ENCODE measurements at places on chromosomes 16 and 17.

DNA sequence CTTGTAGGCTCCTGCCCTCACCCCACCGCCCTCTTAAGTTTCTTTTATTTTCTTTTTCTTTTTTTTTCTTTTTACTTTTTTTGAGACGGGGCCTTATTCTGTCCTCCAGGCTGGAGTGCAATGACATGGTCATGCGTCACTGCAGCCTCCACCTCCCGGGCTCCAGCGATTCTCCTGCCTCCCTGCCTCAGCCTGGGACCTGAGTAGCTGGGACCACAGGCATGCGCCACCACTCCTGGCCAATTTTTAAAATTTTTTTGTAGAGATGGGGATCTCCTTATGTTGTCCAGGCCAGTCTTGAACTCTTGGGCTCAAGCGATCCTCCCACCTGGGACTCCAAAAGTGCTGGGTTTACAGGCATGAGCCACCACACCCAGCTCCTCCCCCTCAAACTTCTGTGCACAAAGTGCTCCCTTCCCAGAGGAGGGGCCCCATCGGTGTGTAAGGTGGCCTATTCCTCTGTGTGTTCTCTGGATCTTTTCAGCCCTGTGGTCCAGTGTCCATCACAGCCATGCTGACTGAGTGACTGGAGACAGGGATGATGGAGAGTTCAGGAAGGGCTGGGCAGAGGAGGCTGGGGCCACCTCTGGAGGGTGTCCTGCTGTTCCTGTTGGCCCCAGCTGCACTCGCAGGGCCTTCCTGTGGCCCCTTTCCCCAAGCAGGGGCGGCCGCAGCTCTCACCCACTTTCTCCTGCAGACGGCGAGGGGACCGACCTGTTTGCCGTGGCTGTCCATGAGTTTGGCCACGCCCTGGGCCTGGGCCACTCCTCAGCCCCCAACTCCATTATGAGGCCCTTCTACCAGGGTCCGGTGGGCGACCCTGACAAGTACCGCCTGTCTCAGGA, 8.9 kb upstream of the IL32 start:
- no peak for DNase-seq

DNA sequence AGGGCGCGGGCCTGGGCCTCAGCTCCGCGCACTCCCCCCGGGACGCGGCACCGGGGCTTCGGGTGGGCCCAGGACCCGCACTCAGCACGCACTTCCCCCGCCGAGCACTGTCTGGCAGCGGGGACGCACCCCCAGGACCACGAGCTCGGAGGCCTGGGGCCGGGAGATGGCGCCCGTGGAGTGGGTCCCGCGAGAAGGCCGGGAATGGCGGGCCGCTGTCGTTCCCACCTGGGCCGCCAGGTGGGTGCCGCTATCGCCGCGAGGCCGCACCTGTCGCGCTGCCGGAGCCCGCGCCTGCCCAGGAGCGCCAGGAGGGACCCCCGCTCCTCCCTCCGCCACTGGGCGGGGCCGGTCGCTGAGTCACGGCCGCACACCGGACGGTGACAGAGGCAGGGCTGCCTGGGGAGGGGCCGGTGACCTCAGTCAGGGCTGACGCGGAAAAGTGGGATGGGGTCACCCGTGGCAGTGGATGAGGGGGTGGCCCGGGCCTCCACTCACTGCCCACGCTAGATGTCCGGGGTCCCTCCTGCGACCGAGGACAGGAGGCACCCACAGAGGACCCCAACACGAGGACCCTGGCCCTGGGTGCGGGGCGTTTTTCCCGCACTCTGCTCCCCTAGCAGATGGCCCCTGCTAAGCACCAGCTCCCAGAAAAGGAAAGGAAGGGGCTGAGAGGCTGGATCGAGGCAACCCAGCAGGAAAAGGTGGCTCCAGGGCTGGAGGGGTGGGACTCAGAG, 6.9 kb upstream of the ACTG1 start:
- peak; percentile 57 for DNase-seq

DNA sequence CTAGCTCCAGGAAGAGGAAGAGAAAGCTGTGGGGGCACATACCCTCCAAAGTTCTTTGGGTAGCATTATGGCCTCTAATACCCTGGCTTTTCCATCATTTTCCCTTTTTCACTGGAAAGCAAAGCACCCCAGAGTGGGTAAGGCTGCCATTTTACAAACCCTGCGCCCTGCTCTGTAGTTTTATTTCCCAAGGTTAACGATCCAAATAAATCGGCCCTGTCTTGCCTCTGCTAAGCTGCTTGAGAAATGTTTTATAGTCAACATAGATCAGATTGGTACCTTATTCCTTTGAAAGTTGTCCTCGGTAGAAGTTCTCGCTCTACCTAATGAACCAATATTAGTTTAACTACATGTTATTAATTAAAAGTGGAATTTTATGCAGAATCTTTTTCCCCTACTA, 328.2 kb downstream of the NPIPA8 start:
- no peak for DNase-seq

GRCh38 chr17:10738521-10739258, 8.9 kb upstream of the TMEM220 start:
- no peak for DNase-seq

GRCh38 chr16:2531371-2531695, at the start of gene CEMP1:
Gene CEMP1, minus strand, starts transcription at chr16:2531408. Its CDS starts 335 bp downstream, at chr16:2531073.
- no peak for DNase-seq

- DNase-seq, result no peak
Observed at GRCh38 chr17:15278924-15279477, 13.9 kb upstream of the PMP22 start.

GRCh38 chr17:48162306-48162934, 54.9 kb downstream of the SNX11 start:
- no peak for DNase-seq

GRCh38 chr16:75703306-75703705, 2.0 kb upstream of the DUXB start:
- no peak for DNase-seq

DNA sequence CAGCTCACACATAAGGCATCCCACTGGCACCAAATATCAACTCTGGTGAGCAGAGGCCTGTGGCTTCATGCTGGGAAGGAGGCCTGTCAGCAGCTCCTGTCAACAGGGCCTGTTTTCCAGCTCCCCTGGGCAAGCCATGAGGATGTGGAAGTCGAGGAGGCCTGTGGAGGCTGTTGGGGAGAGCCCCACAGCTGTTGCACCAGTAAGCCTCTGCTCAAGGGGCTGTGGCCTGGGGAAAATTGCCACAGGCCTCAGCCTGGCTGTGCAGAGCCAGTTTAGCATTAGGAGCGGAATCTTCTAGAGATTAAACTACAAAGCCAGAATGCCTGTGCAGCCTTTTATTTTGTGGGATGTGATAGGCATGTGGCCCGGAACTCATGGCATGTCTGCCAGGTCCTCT, 202.1 kb downstream of the SPECC1 start:
- no peak for DNase-seq

- no peak for DNase-seq
Observed at GRCh38 chr16:26026709-26027450, 335.1 kb downstream of the HS3ST4 start.

GRCh38 chr16:13560151-13560550, 359.8 kb upstream of the ERCC4 start:
- no peak for DNase-seq

- DNase-seq, result no peak
Observed at GRCh38 chr16:72493716-72494415, 321.9 kb upstream of the PMFBP1 start.

- no peak for DNase-seq
Observed at GRCh38 chr16:54999481-54999880, 68.8 kb downstream of the IRX5 start.

DNA sequence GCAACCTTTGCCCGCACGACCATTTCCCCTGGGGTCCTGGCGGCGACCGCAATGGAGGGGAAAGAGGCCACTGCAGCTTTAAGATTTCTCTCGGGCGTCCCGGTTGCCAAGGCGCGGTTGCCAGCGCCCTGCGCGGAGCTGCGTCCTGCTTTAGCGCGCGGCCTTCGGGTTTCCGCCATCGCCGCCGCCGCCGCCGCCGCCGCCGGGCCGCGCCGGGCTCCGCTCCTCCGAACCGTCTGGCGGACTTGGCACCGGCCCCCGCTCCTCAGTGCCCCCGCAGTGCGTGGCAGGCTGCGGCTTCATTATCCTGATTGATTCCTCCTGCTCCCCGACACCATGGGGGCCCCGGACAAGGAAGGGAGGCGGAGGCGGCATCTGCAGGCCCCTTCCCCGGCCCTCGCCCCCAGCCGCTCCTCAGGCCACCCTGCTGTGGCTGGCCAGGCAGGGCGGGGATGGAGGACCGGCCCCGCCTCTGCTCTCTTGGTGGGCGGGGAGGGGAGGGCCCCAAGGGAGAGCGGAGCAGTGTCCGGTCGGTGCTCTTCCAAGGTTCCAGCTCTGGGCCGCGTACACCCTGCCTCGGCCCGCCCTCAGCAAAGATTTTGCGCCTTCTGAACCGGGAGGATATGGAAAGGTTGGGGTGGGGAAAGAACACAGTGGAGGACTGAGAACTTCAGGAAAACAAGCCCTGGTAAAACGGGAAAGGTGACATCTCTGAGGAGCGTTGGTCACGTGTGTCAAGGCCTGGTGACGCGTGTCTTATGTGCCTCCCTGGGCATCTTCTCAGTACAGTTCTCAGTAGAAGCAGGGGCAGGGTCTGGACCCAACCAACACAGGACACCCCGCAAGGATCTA, 34.0 kb downstream of the NEUROD2 start:
- peak; percentile 56 for DNase-seq

GRCh38 chr17:65495122-65496055, 66.1 kb downstream of the AXIN2 start:
- DNase-seq, result peak; percentile 84

DNA sequence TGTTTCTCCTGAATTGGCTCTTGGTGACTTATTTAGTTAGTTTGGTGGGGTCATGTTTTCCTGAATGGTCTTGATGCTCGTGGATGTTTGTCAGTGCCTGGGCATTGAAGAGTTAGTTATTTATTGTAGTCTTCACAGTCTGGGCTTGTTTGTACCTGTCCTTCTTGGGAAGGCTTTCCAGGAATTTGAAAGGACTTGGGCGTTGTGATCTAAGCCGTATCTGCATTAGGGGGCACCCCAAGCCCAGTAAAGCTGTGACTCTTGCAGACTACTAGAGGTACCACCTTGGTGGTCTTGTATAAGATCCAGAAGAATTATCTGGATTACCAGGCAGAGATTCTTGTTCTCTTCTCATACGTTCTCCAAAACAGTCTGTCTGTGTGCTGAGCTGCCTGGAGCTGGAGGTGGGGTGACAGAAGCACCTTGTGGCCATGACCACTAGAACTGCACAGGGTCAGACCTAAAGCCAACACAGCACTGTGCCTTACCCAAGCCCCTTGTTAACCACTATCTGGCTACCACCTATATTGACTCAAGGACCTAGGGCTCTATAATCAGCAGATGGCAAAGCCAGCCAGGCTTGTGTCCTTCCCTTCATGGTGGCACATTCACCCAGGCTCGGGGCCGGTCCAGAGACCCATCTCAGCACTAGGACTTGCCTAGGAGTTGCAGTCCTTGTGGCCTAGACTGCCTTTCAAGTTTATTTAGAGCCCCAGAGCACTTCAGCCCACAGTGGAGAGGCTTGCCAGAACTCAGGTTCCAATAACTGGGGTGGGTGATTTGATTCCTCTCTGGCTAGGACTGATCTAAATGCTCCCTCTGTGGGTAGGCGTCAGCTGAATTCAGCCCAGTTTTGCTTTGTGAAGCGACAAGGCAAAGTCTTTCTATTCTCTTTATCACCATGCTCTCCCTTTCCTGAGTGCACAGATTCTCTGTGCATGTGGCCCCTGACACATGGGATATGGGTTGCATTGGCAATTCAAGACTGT, 11.0 kb downstream of the RNF135 start:
- no peak for DNase-seq

GRCh38 chr16:81505011-81505661, 60.5 kb downstream of the CMIP start:
- DNase-seq, result peak; percentile 12

DNA sequence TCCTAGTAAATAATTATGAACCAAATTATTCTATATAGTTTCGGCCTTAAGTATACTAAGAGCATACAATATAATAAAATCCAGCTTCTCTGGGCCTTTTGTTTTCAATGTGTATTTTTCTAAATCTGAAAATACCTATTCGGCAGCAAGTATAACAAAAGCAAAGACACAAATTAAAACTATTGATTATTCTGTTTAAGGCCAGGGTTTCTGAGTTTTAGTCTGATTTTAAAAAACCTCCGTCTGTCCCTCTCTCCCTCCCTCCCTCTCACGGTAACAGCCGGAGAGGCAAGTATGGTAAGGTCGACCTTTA, 1.5 kb downstream of the TOB1 start:
- no peak for DNase-seq

DNA sequence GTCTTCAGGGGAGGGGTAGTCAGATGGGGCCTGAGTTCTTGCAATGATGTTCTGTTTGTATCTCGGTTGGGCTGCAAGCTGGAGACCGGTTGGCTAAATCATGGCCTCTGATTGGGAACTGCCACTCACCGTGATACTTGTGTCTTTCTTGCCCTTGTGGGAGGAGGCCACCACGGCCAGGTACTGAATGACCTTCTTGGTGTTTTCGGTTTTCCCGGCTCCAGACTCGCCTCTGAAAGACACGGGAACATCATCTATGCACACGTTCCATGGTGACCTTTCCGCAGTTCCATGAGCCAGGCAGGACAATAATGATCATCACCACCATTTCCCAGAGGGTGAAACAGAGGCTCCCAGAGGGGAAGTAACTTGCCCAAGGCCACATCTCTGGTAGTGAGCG, 70.3 kb downstream of the MYH11 start:
- DNase-seq, result no peak

DNA sequence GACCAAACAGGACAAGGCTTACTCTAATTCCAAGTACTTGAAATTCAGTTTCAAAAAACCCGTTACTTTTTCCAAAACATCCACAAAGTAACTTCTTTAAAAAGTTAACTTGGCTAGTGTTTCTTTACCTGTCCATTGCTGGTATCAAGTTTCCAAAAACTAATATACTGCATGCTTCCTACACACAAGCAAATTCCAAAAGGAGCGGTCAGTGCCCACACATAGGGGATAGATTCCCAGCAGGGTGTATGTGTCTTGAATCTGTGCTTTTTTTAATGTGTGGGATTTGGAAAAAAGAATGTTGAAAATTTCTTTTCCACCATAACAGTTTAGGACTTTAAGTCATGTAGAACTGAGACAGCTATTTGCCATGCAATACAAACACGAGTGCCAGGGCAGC, 367.8 kb upstream of the SOX9 start:
- DNase-seq, result no peak

GRCh38 chr16:56349086-56349415, 76.3 kb downstream of the AMFR start:
- no peak for DNase-seq

GRCh38 chr17:3944485-3945388, 19.5 kb downstream of the ATP2A3 start:
- no peak for DNase-seq

DNA sequence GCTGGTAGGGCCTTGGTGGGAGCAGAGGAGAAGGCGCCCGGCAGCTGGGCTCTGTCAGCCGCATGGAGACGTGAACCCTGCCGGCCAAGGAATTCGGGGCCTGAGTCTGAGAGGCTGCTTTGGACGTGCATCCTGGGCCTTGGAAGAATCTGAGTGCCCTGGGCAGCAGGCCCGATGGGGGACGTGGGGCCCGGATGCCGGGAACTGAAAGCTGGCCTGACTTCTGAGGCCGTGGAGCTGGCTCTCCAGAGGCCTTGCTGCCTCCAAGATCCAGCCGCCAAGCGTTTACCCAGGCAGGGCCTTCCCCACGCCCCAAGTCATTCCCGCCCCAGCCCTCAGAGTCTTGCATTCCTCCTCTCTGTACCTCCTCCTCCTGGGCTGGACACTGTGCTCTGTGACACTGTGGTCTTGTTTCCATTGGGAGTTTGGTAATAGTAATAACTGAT, 37.2 kb downstream of the NKD1 start:
- no peak for DNase-seq

Data from NCI-H1417 (cell line).